ENCODE measurements at places on chromosomes 5 and 9.

DNA sequence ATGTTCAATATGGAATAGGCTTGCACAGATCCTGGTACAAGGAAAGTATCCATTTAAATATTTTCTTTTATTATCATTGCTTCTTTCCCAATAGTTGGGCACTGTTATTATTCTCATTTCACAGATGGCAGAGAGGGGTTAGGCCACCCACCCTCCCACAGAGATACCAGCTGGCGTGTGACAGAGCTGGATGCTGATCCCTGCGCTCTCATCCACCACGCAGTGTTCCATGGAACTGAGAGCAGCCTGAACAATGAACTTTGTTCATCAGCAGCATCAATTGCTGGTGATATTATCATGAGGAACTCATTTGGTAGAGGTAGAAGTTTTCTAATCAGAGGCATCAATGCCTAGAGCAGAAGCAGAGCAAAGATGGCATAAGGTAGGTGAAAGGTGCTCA, 227.9 kb downstream of the ESM1 start:
- DNase-seq = no peak

DNA sequence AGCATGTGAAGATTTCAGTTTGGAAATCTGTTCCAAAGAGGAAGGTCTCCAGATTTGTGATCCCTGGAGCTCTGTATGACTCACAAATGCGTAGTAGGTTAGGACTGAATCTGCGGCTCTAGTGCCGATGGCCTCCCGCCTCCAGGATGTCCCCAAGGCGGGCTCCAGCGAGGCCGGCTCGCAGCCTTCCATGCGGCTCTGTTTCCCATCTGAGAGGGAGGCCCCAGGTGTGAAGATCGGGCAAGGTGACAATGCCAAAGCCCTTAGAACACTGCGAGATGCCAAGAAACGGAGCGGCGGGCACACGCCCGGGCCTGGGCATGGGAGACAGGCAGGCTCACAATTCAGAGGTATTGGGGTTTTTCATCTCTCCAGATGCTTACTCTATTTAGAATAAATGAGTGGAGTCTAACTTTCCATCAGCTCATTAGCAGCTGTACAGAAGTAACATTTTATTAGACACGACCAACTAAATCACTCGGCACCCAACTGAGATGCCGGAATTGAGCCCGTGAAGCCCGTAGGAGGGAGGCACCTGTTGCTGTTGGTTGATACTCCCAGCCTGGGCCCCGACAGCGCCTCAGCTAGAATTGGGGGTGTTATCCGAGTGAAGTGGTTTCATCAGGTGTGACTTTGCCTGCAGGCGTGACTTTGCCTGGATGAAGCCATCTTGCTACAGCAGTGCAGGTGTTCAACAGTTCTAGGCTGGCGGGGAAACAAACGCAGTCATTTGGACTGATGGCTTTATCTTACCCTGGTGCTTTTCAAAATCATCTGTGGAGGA, 7.4 kb upstream of the MRPS2 start:
- no peak for DNase-seq

DNA sequence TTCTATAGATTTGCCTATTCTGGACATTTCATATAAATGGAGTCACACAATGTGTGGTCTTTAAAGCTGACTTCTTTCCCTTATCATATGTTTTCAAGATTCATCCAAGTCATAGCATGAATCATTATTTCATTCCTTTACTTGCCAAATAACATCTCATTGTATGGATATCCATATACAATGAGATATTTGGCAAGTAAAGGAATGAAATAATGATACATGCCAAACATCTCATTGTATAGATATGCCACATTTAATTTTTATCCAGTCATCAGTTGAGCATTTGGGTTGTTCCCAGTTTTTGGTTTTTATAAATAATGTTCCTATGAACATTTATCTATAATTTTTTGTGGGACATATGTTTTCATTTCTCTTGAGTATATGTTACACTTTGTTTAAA, 20.5 kb upstream of the OR2K2 start:
- no peak for DNase-seq

- DNase-seq = peak; percentile 31
Measured at GRCh38 chr9:131237931-131238401, 38.3 kb downstream of the FAM78A start.

DNA sequence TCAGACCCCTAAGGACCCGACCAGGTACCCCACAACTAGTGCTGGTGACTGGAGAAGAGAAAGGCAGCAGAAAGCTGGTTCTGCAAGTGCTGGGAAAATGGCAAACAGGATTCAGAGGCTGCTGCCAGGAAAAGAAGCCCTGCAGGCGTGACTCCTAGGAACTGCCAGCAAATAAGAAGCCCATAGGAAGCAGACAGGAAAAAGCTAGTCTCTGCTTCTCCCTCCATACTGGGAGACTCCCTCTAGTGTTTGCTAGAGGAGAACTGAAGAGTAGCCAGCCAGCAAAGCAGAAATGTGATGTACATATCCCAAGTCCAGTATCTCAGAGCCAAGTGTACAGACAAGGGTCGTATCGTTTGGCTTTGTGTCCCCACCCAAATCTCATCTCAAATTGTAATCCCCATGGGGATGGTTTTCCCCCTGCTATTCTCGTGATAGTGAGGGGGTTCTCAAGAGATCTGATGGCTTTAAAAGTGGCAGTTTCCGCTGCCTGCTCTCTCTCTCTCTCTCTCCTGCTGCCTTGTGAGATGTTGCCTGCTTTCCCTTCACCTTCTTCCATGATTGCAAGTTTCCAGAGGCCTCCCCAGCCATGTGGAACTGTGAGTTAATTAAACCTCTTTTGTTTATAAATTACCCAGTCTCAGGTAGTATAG, 38.1 kb upstream of the TUSC1 start:
- DNase-seq = peak; percentile 1

- DNase-seq = no peak
Measured at GRCh38 chr9:69013382-69013727, 558 bp downstream of the PRKACG start.

- DNase-seq = no peak
Measured at GRCh38 chr9:19809422-19810269, 20.8 kb upstream of the SLC24A2 start.

- DNase-seq = no peak
Measured at GRCh38 chr9:85700330-85700729, 41.4 kb downstream of the AGTPBP1 start.

DNA sequence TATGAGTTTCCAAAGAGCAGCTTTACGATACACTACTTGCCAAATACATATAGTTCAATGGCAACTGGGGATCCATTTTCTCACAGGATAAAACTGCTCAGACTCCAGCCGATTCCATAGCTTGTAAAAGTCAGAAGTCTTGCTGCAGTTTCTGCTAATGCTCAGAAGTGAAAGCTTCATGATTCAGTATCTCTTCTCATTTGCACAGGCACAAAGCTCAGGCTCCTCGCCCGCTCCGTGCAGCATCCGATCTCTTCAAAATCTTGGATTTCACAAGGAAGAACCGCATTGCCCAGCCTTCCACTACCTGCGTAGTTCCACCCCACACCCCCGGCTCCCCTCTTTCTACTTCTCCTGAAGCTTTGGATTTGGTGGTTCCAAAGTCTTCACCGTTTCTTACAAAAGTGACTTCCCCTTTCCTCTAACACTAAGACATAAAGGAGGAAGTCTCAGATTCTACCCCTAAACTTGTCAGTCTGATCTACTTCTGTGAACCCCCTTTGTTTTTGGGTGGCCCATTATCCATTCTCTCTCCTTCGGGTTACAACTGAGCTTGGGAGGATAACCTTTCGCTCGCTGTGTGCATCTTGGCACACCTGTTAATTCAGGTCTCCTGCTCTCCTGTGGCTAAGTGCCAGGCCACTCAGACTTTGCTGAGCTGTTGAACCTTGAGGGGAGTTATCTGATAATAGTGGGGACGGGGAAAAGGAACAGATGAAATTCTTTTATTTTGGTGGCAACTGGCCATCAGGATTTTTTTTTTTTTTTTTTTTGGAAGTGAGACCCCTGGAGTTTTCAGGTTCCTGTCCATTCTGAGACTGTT, 194.1 kb downstream of the GNA14 start:
- no peak for DNase-seq

GRCh38 chr9:38254756-38255155, 137.7 kb upstream of the ALDH1B1 start:
- DNase-seq = no peak

DNA sequence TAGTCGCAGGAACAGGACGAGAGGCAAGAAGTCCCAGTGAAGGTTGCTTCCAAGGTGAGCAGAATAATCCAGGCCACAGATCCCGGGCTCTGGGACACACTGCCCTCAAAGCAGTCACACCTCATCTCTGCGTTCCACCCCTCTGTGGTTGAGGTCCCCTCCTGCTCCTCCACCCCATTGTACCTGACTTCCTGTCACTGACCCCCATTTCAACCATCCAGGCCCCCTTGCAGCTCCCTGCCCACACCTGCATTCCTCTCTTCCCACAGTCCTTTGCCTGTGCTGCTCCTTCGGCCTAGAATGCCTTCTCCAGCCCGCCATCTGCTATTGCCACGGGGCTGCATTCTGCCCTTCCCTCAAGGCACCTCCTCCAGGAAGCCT, 73.5 kb downstream of the PAX5 start:
- no peak for DNase-seq

DNA sequence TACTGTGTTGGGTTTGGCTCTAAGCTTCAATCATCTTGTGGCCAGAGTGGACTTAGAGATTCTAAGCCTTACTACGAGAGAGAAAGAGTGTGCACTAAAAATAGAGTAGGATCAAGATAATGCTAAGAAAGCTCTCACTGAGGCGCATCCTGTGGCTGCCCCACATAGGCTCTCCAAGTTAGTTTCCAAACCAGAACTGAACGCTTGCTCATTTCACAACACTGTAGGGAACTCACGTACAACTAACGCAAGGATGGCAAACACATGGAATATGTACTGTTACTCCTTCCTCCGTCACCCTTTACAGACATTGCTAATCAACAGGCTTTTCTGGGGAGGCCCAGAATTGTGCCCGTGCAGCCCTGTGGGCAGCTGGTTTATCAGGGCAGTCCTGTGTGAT, 90.9 kb downstream of the EQTN start:
- no peak for DNase-seq

DNA sequence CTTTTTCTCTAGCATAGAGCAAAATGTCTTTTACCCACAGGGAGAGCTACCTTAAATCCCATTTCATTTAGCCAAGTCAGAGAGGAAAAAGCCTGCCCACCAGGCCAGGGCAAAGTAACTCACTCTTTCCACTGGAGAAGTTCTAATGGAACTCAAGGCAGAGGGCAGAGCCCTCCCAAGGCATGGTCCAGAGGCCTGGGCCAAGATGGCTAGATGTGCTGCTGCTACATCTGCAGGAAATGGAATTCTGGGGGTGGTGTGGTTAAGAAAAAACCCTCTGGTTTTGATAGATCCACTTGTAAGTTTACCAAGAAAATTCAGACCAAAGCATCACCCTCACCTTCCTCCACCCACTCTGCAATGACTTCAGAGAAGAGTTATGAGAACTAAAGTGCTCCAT, 37.3 kb downstream of the CSF2 start:
- DNase-seq = no peak

DNA sequence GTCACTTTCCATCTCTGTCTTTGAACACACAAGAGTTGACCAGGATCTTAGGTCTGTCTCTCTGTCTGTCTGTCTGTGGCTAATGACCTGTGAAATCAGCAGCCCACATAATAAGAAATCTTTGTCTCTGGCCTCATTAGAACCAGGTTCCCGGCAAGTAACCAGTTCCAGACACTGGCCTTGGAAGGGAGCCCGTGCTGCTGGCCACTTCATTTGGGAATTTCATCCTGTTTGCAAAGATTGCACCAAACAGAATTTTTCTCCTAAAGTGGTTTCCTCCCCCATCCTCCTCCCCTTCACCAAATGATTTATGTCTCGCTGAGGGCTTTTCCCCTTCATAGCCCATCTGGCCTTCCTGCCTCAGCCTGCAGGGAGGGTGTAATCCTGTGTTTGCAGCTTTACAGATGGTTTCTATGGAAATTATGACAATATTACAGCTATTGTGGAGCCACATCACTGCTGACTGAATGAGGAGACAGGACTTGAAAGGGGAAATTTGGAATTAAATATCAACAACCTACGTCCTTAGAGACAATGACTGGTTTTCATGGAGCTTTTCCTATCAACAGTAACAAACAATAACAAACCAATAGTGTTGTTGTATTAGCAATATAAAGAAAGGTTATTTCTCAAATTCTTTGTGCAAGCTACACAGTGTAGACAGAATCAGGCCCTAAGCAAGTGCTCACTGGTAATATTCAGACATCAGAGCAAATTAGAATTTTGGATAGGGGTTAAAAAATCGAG, 25.7 kb downstream of the DPYSL3 start:
- no peak for DNase-seq

- DNase-seq = no peak
Measured at GRCh38 chr5:154477382-154478223, 424 bp downstream of the HAND1 start.

- DNase-seq = no peak
Measured at GRCh38 chr5:60267907-60268306, 374.4 kb upstream of the PDE4D start.

DNA sequence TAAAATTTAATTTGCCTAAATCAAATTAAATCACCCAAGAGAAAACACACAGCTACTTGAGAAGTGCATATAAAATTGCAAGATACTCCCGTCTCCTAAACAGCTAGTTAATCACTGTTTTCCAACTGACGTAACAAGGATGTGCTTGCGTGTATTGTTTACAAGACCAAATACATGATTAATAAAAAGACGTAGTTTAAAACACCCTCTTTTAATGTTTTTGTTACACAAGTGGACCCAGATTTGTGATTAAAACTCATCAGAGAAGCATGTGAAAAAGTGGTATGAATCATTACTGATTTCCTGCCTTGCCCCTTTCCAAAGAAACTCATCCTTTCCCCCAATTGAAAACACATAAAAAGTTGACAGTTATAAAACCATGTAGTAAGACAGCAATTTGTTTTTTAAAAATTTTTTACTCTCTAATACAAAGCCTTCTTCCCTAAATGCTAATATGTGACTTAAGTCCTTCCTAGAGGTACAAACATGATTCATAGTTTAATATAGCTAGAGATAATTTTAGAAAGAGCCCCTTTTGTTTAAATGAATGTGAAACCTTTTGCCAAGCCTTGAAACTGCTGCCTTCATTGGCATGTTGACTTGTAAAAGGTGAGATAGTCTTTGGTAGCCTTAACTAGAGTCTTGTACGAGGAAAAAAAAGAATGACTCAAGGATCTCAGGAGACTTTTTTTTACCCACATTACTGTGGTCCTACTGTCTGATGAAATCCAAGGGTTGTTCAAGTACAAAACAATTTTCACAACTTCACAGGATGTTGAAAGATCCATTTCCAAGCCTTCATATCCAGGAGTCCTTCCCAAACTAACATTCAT, 61.4 kb upstream of the FST start:
- no peak for DNase-seq

DNA sequence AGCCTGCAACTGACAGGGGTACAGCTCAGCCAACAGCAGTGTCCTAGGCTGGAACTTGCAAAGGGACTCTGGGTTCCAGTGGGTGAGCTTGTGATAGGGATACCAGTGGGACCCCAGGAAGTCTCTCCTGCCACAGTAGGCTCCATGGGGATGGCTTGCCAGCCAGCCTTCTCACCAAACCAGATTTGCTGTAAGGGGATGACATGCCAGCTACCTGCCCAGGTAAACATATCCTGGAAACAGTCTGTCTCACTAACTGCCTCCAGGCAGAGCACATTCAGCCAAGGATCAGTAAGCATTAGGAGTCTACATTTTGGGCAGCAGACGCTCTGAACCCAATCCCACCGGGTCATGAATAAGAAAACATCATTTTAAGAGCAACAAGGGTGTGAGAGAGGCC, 49.9 kb downstream of the SIL1 start:
- no peak for DNase-seq

GRCh38 chr5:135657536-135658305, 78.9 kb upstream of the CXCL14 start:
- DNase-seq = no peak
